ENCODE measurements at places on chromosomes 16 and 17.

DNA sequence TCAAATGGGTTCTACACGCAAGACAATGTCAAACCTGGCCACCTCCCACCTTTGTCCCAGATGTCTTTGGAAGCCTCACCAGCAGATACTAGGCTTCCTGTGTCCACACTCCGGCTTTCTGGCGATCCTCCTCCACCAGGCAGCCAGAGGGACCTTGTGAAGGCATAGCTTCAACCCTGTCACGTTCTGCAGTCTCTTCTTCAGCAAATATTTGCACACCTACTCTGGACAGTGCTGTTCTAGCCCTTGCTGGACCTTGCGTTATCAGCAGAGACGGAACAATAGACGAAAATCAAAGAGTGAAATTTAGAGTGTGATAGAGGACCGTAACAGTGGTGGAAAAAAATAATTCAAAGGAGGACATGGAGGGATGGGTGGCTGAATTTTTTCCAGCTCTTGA is 38.5 kb upstream of the KIFC3 start:
- DNase-seq, result no peak

- DNase-seq, result peak; percentile 63
These were observed 21.5 kb upstream of the MYH13 start for GRCh38 chr17:10394201-10394887.

GRCh38 chr16:30628628-30629540 is 18.7 kb upstream of the ZNF689 start:
- peak; percentile 95 for DNase-seq

DNA sequence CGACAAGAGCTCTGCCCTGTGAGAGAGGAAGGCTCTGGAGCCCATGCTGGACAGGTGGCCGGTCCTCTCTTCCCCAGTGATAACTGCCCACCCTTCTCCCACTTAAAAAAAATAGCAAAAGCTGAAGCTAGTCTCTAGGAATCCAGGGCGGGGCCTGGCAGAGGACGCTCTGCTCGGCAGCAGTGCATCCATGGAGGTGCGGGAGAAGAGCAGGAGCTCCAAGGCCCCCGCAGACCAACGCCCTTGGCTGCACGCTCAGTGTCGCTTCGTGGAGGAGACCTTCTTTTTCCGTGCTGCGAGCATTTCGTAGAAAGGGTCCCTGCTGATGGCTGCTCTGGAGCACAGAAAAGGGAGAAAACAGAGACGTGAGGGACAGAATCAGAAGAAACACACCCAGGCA is 98.6 kb upstream of the DNAH17 start:
- DNase-seq, result no peak

- DNase-seq, result no peak
These were observed 10.0 kb downstream of the SLC38A8 start for GRCh38 chr16:84032458-84033178.

GRCh38 chr16:75043175-75043895 is 44.5 kb downstream of the ZNRF1 start:
- no peak for DNase-seq

- DNase-seq, result no peak
These were observed 6.2 kb downstream of the HASPIN start for GRCh38 chr17:3729881-3730280.

DNA sequence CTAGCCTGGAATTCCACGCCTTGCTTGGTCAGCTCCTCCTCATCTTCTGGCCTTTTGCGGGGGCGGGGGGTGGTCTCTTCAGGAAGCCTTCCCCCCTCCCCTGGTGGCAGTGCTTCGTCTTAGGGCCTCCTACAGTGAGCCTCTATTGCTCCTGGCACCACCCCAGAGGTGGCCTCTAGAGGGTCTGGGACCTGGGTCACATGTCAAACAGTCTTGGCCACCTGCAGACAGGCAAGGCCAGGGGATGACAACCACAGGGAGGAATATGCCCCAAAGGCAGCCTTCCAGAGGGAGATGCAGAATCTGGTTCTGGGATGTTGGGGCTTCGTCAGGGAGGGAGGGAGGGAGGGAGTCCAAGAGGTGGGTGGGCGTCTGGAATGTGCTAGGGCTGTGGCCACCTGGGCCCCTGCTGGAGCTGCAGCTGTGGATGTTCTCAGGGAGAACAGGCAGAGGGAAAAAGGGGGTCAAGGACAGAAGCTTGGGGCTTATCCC is 50.6 kb downstream of the SMPD3 start:
- DNase-seq, result no peak

GRCh38 chr16:2226245-2226793 is 2.9 kb downstream of the E4F1 start:
- no peak for DNase-seq

- DNase-seq, result no peak
These were observed 4.5 kb upstream of the GALK1 start for GRCh38 chr17:75769536-75769935.

DNA sequence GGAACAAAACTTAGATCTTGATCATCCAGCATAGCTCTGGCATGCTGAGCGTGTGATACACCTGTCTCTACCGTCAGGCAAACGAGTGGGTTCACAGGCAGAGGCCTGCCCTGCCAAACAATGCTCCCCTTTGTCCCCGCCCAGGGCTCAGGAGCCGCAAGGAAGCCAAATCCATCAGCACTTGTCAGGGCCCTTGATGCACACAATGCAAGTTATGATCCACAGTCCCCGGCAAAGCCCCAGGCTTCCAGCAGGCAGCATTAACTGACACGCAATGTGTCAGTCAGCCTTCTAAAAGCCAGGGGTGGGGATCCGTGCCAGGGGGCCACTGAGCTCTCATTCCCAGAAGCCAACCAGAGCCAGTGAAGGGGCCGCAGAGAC is 460.9 kb downstream of the SLC39A11 start:
- DNase-seq, result no peak

- no peak for DNase-seq
These were observed 13.1 kb upstream of the LASP1NB start for GRCh38 chr17:38912221-38912813.

DNA sequence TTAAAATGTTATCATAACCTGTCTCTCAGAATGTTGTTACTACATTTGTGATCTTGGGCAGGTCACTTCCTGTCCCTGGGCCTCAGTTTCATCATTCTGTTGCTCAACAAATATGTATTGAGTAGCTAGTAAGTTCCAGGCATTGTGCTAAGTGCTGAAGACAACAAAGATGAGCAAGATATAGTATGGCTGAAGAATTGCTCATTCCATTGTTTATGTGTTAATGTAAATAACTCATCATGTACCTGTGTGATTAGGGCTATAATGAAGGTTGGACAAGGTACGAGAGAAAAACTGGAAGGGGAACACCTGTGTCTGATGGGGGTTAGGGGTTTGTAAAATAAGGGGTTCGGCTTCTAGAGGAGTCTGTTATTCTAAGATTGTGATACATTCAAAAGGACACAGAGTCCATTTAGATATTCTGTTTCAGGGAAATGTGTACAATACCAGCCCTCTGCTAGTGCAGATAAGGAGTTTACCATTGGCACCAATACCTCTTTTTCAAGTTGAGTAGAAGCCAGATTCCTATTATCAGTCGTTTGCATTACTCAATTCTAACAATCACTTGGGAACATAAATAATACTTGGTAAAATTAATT is 20.0 kb downstream of the TUBG1 start:
- DNase-seq, result no peak

DNA sequence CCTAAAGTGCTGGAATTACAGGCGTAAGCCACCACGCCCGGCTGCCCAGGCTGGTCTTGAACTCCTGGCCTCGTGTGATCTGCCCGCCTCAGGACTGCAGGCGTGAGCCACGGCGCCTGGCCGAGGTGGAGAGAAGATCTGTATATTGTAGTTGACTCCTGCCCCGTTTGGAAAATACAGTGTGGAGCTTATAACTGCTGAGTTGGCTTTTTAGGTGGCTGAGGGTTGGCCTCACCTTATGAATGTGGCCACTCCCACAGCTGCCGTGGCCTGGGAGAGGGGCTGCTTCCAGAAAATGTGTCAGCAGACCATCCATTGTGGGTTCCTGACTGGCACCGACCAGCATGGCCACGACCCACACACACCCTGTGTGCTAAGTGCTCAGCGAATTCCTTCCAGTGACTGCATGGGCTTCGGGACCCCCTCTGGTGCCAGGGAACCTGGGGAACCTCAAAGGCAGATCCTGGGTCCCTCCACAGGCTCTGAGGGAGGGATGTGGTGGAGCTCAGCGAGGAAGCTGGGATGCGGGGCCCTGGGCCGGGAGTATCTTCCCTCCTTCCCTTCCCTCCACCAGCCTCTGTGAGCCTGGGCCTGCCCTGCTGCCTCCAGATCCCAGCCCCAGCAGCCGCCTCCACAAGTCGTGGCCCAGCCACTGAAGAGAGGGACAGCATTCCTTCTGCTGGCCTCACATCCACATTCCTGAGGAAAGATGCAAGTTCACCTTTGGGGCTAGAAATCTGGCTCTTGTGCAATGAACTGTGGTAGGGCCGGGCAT is 10.9 kb upstream of the RAB11FIP3 start:
- no peak for DNase-seq

DNA sequence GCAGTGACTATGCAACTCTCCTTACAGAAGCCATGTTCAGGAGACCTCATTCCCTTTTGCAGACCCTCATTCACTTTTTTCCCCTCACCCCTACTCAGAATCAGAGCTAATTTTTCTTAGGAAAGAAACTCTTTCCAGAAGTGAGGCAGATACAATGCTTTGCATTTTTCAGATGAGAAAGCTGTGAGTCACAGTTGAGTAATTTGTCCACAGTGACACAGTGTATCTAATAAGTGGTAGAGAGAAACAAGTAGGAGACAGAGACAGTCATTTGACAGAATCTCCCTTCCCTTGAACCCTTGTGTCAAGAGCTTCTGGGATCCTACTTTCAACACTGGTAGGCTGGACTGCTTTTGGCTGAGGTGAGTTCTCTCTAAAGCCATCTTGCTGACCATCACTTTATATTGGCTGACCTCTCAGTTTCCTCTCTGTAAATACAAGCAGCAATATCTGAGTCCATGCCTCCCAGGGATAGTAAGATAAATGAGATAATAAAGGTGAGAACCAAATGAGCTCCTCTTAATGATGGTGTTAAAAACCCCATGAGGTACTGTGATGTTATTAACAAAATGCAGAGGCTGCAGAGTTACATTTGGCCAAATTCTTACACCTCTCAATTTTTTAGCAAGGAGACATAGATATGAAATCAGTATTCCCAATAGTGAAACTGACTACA is 130.8 kb downstream of the CA10 start:
- DNase-seq, result no peak

DNA sequence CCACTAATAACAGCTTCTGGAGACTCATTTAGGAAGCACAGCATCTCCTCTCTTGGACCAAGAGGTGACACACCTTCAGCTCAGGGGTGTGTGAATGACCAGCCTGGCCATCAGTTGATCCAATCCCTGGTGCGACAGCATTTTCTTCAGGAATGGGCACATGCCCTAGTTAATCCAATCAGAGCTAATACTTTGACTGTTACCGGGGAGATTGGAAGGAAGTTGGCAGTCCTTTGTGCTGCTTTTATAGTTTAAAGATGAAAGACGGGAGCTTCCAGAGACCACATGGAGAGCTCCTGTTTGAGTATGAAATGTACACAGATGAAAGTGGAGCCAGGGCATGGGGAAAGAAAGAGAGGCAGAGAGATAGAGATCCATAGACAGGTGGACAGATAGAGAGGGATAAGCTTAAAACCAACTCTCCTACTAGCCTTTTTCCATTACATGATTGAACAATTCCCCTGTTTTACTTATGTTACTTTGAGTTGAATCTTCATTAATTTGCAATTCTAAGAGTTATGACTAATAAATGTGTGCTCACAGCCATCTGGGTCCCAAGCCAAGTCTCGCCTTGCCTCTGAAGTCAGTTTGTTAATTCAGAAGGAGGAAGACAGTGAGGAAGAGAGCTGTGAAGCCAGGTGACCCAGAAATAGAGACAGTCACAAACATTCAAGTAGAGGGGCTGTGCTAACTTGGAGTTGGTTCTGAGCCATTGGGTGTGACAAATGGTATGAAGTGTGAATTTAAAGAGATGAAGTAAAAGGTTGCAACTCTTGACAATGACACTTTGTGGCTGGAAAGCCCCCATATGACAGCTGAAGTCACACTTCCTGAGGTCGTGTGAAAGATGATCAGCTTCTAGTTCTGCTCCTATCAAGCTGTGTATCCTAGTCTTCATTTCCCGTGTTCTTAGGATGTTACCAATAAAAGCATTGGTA is 120.0 kb upstream of the GOT2 start:
- no peak for DNase-seq

DNA sequence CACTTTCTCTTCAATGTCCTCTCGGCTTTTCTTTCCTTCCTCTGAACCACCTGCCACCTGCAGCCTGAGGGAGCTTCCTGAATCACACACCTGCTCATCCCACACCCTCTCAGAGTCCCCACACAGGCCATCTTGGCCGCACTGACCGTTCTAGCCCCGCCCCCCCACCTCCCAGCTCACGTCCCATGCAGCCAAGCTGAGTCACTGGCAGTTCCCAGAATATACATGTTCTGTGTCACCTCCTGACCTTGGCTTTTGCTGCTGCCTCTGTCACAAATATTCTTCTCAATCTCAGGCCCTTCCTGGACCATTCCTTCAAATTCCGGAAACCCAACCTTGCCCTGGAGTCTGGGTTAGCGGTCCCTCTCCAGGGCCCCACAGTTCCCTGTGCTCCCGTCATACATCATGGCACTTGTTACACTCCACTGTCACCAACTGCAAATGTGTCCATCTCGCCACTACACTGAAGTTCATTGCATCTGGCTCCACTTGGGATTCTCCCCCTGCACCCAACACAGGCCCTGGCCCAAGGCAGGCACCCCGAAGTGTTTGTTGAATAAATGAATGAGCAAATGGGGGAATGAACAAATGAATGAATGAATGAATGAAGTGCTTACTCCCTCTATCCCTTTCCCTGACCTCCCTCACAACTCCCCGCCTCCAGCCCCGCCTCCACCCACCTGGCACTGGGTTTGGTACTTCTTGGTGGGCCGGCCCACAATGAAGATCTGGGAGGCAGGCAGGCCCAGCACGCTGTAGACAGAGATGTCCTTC is 12.8 kb downstream of the PIMREG start:
- no peak for DNase-seq

DNA sequence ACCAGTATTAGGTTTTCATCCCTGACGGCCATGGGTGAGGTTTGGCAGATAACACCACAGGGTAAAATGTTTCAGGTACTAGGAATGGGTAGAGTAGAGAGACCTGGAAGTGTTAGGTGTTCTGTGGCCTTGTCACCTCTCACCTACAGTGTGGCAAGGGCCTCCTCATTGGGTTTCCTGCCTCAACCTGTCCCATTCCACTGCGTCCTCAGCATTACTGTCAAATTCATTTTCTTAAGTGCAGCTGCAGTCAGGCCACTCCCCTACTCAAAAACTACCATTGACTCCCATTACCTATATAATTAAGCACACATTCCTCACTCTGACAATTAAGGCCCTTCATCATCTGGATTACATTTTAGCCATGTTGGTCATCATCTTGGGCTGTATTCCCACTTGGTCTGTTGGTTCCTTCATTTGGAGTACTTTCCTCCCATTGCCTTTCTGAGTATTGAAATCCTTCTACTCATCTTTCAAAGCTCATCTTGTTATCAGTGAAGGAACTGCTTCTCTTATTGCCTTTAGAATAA is 64.5 kb downstream of the NUP88 start:
- DNase-seq, result no peak

DNA sequence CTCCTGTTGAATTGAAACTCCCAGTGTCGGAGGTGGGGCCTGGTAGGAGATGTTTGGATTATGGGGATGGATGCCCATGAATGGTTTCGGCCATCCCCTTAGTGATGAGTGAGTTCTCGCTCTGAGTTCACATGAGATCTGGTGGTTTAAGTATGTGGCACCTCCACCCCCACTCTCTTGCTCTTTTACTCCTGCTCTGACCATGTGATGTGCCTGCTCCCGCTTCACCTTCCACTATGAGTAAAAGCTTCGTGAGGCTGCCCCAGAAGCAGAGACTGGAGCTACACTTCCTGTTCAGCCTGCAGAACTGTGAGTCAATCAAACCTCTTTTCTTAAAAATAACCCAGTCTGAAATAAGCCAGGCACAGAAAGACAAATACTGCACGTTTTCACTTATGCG is 512.4 kb downstream of the HS3ST4 start:
- DNase-seq, result no peak

- DNase-seq, result no peak
These were observed 66.0 kb downstream of the BRIP1 start for GRCh38 chr17:61797283-61797682.
